NCI-H446 treated with DMSO at 0.1 percent for 48 hours (cell line): ENCODE measurements at places on chromosomes 1 and 21.

DNA sequence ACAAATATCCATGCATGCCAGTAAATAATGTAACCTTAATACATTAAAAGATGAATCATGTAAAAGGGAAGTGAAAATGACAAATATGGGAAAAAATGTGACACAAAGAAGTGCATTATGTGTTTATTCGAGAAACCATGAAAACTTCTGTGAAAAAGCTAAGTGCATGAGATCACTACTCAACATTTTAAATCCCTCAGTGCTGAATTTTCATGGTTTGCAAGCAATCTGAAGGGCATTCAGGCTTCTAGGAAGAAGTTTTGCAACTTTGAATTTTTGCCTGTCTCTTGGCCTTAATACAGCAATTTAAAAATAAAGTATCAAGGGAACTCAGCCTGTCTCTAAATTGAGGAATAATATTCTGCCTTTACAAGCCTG is 78.2 kb downstream of the MAP3K7CL start:
- no peak for DNase-seq

- peak; percentile 47 for DNase-seq
These were observed 113.4 kb downstream of the DISP1 start for GRCh38 chr1:222928212-222928611.

DNA sequence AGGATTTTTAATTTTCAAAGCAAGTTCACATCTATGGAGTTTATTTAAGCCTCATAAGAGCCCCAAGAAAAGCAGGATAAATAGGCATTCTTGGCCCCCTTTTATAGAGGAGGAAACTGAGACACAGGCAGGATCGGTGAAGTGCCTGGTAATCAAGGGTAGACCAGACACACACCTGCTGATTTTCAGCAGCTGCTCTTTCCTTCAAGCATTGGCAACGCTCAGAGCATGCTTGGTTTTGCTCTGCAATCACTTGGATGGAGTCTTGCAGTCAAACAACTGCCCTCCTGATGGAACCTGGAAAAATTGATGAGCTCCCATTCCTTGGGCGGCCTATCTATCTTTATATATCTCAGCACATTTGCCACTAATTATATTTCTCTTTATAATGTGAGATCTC is 478.9 kb upstream of the CAMK1G start:
- peak; percentile 54 for DNase-seq

- DNase-seq: peak; percentile 21
These were observed 213.4 kb downstream of the APP start for GRCh38 chr21:25956993-25957714.

DNA sequence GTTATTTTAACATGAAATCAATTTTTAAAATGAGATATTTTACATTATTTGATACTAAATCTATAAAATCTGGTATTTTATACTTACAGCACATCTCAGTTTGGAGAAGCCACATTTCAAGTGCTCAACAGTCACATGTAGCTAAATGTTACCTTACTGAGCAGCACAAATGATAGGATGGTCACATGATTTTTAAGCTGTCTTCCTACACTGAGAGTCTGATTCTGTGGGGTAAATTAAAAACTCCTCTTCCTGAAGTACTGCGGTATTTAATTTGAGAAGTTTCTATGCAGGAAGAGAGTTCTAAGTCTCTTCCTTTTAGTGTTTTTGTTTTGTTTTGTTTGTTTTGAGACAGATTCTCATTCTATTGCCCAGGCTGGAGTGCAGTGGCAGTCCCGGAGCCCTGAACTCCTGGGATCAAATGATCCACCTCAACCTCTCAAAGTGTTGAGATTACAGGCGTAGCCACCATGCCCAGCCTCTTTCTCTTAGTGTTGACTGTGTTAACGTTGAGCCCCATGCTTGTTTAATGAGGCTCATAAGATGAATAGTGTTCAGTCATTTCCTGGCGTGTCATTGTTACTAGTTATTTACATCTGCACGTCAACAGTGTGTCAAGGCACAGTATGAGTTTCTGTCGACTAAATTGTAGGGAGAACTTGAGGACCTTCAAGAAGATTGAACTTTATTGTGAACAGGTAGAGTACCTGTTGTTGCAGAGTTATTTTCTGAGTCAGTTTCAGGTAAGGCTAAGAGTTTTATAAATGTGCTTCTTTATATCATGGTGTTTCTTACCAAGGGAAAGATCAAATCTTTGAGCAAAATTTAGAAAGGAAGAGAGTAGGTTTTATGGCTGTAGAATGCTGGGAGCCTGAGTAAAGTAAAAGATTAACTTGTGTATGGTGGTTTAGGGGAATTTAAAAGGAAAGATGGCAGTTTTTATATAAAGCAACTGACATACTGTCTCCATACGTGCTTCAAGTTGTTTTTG is 3.3 kb downstream of the CNST start:
- no peak for DNase-seq

DNA sequence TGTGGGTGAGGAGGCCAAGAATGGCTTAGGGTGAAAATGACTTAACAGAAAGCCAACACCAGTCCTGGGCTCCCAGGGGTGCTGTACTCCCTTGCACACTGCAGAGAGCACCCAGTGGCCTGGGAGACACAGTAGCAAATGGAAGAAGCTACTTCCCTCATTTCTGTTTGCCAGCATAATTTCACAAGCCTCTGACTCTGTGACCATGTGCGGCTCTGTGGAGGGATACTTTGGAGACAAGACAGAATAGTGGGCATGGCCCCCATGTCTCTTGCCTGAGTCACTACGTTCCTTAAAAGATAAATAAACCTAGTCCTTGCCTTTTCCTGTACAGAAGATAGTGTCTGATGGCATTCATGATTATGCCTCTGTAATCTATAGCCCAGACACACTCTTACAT is 38.1 kb downstream of the TRIM62 start:
- no peak for DNase-seq

GRCh38 chr21:37688952-37689659 is 227.2 kb downstream of the KCNJ6 start:
- DNase-seq: no peak

DNA sequence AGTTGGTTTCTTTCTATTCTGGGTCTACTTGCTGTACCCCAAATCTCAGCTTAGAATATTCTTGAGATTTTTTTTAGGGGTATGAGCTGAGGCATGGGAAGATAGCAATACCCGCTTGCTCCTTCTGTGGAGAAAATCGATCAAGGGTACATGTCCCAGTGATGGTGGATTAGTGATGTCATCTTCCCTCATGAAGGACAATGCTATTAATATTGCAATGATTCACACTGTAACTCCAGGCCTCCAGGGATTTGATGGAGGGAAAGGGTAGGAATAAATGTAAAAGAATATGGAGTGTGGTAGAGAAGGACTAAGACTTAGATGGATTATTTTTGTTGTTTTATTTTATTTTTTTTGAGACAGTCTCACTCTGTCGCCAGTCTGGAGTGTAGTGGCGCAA is 47.4 kb downstream of the XCL1 start:
- DNase-seq: no peak

GRCh38 chr1:197180252-197180878 is 33.9 kb upstream of the ASPM start:
- peak; percentile 40 for DNase-seq

GRCh38 chr1:8463144-8463927 is 145.4 kb downstream of the SLC45A1 start:
- no peak for DNase-seq

DNA sequence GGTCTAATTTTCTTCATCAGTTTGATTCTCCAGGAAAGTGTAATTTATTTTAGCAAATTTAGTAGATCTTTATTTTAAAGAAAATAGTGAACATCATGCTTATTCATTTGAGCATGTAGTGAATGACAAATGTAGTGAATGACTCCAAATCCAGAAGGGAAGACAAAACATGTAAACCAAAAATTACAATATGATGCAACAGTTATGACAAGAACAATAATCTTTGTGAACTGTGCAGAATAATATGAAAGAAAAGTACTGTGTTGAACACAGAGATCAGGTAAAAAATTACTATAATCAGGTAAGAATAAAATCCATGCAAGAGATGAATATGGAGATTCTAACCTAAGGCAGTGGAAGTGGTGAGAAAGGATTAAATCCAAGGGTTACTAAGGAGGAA is 30.0 kb upstream of the DPH5 start:
- no peak for DNase-seq

DNA sequence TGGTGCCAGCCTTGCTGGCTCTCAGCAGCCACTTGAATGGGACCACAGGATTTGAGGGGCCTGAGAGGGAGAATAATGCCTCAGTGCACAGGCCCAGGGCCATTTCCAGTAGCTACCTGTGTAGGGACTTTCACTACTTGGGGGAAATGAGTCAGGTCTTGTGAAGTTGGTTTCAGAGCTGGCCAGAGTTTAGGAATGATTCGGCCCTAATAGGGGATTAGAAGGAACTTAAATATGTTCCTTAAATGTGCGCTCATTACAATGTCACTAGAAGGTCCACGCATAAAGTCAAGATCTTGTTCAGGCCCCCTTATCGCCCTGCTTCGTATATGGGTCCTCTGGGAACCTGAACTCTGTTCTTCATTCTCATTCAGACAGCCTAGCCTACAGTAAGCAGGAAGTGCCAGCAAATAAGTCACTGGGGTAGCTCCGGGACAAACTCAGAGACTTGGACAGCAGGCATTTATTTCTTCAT is 5.6 kb upstream of the AKR1A1 start:
- DNase-seq: no peak

DNA sequence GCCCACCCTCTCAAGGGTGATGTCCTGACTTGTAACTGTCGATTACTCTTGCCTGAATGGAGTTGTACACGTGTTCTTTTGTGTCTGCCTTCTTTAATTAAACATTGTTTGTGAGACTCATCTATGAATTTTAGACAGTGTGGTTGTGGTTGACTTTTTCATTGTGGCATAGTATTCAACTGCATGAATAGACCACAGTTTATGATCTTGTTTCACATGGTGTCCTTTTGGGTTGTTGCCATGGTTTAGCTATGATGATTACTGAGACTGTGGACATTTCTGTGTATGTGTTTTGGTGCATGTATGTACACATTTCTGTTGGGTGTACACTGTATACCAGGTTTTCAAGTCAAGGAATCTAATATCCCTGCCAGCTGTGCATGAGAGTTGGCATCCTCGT is 30.1 kb downstream of the PRMT2 start:
- no peak for DNase-seq

DNA sequence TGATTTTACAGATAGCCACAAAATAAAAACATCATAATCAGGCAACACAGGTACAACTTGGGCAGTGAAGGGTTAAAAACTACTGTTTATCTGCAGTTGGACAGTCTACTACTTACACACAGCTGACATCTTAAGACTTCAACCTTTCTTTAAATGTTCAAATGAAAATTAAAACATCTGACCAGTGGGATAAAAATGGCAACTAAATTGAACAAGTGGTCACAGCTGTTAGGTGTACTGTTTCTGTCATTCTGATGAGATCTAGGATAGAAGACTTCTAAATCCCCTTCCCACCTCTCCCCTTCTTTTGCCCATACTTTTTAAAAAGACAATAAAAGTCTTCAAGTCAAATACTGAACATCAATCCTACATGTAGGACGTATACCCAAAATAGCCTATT is 56.2 kb downstream of the ENAH start:
- no peak for DNase-seq

- DNase-seq: no peak
These were observed 166.5 kb upstream of the CD34 start for GRCh38 chr1:208077232-208078075.

- DNase-seq: no peak
These were observed 83.6 kb upstream of the NFIA start for GRCh38 chr1:60998786-60999185.

GRCh38 chr1:157181790-157182189 is 43.6 kb upstream of the ETV3 start:
- DNase-seq: no peak
